ENCODE measurements at places on chromosomes 7 and 10.

- DNase-seq = no peak
Observed at GRCh38 chr7:99596408-99596955, 1.6 kb upstream of the TMEM225B start.

DNA sequence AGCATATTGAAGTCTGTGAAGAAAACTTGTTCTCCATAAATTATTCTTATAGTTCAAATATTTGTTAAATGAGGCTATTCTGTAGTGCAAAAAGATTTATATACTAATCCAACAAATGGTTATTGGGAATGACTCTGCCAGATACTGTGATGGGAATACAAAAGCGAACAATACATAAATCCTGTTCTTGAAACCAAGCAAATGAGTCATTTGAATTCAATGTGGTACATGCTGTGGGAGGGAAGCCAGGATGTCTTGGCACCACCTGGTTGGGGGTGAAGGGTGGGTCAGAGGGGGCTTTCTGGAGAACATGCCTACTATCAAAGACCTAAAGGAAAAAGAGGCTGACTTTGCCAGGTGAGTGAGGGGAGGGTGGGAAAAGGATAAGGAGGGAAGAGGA is 594.2 kb downstream of the CALN1 start:
- DNase-seq = no peak

GRCh38 chr7:80977751-80978150 is 58.9 kb upstream of the SEMA3C start:
- DNase-seq = no peak

- DNase-seq = no peak
Observed at GRCh38 chr7:114175125-114175524, 239.5 kb upstream of the FOXP2 start.

- no peak for DNase-seq
Observed at GRCh38 chr7:43785420-43785819, 26.9 kb downstream of the BLVRA start.

GRCh38 chr10:129513312-129513711 is 46.3 kb downstream of the MGMT start:
- DNase-seq = no peak

DNA sequence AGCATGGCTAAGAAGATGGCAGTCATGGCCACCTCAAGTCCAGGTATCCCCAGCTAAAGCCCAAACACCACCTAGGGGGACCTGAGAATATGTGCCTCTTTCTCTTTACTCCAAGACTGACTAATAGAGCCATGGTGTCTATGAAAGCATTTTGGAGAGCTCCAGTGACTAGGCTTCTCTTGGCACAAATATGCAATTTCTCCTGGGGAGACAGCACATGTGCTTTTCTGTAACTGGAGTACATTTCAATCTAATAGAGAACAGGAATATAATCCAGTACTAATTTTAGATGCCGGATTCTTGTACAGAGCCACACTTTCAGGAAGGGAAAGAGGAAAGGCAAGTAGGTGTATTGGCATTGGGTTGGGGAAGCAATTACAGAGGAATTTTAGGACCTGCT is 260.1 kb downstream of the BMPER start:
- no peak for DNase-seq

DNA sequence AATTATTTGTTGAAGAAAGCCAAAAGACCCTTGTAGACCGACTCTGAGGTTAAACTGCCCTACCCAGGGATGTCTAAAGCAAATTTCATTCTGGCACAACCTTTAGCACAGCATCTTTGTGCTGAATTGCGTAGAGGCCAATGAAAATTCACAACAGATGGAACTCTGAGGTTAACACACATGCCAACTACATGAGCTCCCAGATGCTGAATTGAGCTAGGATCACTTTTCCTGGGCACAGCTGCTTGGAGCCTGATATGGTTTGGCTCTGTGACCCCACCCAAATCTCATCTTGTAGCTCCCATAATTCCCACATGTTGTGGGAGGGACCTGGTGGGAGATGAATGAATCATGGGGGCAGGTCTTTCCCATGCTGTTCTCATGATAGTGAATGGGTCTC is 158.0 kb upstream of the PTN start:
- DNase-seq = no peak

GRCh38 chr10:74705358-74705980 is 120.9 kb upstream of the KAT6B start:
- no peak for DNase-seq

- no peak for DNase-seq
Observed at GRCh38 chr7:150620617-150621371, 11.4 kb downstream of the GIMAP6 start.

GRCh38 chr10:132606536-132607316 is 69.1 kb downstream of the INPP5A start:
- no peak for DNase-seq

DNA sequence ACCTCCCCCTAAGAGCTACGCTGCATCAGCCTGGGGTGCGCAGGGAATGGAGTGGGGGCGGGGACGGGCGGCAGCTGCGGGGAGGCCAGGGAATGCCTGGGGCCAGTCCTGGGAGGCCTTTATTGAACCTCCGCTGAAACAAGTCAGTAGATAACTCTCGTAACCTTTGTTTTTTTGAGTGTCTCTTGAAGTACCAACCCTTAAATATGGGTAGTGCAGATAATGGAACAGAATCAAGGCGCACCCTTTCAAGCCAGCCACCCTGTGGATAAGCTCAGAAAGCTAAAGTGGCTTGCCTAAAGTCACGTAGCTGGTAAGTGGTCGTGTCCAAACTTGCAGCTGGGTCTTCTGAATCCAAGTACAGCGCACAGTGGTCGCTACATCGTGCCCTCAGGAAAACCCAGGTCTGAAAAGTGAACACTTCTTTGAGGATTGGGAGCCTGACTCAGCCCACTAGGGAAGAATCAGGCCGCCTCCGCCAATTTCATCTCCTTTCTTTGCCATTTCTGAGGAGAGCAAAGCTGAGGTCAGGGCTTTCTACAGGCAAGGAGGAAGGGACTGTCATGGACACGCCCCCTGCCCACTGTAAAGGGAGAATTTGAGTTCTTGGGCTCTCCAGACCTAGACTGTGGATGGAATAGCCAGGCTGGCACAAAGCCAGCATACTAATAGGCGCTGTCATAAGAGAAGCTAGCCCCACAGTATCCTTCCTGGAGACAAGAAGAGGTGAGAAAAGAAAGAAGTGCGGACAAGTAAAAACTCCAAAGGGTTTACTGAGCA is 3.2 kb upstream of the EGR2 start:
- no peak for DNase-seq

- no peak for DNase-seq
Observed at GRCh38 chr10:54469587-54470323, 331.3 kb downstream of the PCDH15 start.

DNA sequence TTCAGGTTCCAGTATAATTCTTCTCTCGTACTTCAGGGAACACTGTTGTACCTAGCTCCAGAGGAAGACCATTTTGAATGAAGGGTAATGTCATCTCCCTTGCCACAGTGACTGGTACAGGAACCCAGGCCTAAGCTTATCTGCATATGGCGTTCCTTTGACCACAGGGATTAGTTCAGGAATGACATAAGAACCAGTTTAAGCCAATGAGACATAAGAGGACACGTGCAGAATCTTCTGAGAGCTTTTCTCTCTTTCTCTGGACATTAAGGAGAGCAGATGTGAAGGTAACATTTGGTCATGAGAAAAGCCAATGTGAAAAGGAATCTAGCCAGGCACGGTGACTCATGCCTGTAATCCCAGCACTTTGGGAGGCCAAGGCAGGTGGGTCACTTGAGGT is 21.8 kb upstream of the HIBADH start:
- no peak for DNase-seq

DNA sequence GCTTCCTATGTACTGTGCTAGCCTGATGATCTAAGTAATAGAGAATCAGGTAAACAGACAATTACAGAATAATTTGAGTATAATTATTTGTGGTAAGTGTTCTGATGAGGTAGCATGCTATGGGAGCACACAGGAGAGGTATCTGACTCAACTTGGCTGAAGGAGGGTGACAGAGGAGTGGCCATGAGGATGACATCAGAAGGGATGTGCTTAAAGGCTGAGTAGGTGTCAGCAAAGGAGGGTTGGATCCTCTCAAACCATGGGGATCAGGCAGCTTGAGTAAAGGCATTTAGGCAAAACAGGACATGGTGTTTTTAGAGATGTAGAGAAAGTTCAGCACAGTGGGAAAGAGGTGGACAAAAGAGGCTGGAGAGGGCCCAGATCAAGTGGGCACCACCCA is 29.0 kb downstream of the KLHDC10 start:
- no peak for DNase-seq

- DNase-seq = no peak
Observed at GRCh38 chr10:17685233-17685840, 41.4 kb downstream of the STAM start.

DNA sequence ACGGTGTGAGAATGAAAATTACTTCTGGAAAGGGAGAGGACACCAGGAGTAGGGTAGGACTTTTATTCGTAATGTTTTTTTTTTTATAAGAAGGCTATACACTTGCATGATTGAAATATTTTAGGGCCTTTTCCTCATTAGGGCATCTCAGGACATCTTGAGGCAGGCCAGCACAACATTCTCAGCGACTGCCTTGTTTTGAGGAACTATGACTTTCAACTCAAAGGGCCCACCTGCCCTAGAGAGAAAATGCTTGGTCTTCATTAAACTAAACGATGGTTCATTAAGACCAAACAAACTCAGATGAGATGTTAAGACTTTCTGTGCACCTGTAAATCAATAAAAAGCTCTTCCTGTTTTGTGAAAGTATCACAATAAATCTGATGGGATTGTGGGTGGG is 11.3 kb downstream of the NOD1 start:
- DNase-seq = no peak

DNA sequence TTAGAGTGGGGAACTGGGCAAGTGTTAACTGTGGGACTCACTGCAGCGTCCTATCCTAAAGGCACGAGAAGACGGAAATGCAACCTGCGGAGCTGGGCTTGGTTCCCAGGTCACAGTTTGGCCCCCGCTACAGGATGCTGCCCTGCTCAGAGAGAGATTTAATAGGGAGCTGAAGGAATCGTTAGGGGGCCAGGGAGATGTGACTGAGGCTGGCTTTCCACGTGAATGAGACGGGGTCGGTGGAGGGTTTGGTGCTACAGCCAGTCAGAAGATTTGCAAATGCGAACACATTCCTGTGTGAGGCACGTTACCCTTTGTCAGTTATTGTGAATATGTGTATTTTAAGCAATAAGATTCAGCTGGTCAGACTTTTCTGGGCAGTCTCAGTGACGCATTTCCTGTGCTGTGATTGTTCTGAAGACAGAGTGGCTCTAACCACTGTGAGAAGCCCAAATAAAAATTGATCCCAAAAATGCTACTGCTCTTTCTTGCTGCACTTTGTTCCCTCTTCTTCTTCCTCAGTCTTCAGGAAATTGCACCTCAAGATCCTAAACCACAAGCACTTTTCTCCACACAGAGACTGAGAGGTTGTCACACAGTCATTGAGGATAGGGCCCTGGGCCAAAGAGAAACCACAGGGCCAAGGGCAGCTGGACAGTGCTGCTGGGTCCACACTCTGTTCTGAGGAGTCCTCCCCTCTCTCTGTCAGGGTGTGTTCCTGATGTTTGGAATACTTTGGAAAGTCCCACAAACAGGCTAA is 21.2 kb downstream of the CYP17A1 start:
- DNase-seq = no peak

DNA sequence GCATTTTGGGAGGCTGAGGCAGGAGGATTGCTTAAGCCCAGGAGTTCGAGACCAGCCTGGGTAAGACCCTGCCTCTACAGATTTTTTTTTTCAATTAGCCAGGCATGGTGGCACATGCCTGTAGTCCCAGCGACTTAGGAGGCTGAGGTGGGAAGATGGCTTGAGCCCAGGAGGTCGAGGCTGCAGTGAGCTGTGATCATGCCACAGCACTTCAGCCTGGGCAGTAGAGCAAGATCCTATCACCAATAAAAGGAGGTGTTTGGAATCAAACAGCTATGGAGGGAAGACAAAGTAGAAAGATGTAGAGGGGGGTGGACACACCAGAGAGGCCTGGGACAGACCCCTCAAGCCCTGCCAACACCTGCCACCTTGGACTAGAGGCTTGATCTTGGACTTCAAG is 9.1 kb upstream of the TNRC18 start:
- DNase-seq = no peak

DNA sequence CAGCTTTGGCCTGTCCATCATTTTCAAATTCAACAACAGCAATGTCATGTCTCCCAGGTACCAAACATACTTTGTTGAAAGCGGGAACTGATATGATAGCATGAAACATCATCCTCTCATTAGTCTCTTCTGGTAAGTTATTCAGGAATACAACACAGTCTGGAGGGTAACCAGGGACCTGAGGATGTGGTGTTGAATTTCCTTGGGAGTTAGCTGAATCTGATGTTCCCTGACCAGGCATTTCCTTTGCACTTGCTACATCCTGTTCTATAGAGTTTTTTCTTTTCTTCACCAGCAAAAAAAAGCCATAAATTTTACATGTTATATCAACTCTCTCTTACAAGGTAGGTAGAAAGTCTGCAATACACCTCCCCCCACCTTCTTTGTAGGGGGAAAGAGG is 97.8 kb upstream of the AFAP1L2 start:
- DNase-seq = no peak

- no peak for DNase-seq
Observed at GRCh38 chr7:2785071-2785500, 59.0 kb downstream of the GNA12 start.
